ENCODE measurements at places on chromosomes 6 and 20.

DNA sequence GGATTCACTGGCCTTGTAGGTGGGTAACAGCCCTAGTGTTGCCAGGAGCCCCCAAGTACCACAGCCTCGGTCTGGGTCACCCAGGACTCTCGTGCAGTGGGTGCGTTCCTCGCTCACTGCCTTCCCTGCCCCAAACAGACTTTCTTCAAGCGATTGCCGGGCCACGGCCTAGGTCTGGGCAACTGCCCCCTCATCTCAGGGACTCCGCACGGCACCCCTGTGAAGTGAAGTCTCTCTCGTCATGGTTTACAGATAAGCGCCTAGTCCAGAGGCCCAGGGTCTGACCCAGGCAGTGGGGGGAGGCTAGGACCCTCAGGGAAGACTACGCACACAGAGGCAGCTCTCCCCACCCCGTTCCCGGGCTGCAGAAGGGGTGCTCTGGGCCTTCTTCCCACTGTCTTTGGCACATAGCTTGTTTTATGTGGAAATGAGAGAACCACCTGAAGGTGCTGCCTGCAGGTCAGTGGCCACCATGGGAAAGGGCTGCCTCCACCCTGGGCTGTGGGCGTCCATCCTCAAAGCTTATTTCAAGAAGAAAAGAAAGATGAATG lies 220.8 kb downstream of the ERMARD start:
- DNase-seq: no peak

DNA sequence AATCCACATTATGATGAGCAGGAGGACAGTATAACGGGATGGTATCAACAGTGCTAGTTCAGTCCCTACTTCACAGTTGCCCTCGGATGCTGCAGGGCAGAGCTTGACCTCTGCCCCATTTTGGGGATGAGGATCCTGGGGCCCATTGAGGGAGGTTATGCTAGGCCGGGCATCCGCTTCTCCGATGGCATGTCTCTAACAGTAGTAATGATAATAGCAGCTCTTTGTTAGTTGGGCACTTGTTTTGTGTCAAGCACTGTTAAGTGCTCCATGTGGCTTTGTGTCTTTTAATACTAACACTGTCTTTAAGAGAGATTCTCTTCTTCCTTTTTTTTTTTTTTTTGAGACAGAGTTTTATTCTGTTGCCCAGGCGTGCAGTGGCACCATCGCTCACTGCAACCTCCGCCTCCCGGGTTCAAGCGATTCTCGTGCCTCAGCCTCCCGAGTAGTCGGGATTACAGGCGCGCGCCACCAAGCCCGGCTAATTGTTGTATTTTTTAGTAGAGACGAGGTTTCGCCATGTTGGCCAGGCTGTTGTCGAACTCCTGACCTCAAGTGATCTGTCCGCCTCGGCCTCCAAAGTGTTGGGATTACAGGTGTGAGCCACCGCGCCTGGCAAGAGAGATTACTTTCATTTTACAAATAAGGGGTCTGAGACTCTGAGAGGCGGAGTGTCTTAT lies 1.1 kb downstream of the MAPRE1 start:
- DNase-seq: peak; percentile 58

DNA sequence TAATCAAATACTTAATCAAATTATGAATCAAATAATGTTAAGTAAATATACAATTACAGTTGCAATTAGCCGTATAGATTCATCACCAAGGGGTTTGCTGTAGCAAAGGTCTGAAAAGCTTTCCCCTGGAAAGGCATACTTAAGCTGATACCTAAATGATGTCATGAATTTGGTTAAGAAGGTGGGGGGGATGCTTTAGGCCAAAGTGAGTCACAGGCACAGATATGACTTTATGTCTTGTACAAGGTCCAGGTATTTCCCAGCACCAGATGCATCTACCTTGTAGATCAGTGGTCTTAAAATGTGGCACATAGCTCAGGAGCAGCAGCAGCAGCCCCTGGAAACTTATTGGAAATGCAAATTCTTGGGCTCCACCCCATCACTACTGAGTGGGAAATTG lies 557.3 kb upstream of the CDH4 start:
- no peak for DNase-seq

DNA sequence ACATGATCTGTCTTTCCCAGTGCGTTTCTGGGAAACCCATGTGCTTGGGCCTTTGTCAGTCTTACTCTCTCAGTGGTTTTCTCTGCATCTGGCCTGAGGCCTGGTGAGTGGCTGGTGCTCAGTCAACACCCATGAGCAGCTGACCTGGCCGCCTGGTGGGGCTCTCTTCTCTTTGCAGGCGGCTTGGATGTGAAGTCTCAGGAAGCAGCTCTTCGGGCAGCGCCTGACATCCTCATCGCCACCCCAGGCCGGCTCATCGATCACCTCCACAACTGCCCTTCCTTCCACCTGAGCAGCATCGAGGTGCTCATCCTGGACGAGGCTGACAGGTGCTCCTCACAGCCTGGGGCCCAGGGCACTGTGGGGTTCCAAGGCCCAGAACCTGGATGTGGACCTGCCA lies 10.8 kb downstream of the DDX27 start:
- no peak for DNase-seq

DNA sequence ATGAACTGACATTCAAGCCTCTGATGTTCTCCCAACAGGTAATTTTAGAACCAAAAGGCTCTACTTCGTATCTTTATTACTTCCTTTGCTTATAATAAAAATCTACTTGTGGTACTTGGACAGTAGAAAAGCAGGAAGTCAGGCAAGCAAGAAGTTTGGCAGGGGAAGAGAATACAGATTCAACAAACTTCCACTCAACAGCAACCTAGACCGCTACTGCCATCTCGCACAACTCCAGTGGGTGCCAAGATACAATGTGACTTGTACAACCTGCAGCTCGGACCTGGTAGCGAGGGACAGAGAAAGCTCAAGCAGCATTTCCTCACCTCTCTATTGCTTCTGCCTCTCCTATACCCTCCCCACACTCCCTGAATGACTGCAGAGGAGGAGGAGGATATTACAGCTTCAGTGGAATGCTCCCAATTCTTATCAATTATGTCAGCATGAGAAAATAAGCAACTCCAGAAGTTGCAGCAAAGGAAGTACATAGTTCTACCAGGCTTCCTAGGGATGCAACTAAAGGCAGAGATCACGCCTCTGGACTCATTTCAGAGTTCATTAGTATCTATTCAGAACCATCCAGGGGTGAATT lies 76.5 kb downstream of the MBOAT1 start:
- DNase-seq: no peak

GRCh38 chr6:169640351-169640852 lies 61.4 kb downstream of the WDR27 start:
- DNase-seq: no peak

DNA sequence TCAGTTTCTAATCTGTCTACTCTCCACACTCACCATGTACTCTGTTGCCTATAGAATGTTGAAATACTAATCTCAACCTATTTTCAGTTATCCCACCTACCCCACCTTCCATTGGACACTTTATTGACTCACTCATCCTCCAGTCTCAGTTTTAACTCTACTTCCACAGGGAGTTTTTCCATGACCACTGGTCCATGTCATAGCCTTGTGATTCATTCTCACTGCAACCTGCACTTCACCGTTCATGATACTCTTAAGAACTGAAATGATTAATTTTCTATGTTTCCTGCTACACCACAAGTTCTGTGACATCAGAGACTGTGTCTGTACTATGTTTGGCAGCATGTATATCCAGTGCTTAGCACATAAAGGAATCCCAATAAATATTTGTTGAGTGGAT lies 122.8 kb upstream of the HSF2 start:
- DNase-seq: no peak

- no peak for DNase-seq
Observed at GRCh38 chr20:37270576-37271420, 9.2 kb upstream of the GHRH start.

DNA sequence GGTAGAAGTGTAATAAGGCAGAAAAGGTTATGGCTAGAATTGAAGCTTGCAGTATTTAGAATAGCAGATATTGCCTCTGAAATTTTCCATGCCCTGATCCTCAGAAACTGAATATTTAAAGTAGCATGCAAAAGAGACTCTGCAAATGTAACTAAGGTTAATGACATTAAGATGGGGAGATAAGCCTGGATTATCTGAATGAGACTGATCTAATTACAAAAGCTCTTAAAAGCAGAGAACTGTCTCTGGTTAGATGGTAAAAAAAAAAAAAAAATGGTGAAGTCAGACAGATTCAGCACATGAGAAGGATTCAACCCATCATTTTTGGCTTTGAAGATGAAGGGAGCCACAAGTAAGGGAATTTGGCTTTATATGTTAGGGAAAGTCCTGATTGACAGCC lies 503.7 kb upstream of the IRAK1BP1 start:
- DNase-seq: no peak

GRCh38 chr20:1331801-1332453 lies 3.0 kb upstream of the SDCBP2 start:
- DNase-seq: no peak

- DNase-seq: no peak
Observed at GRCh38 chr6:138862456-138862855, 66.6 kb downstream of the ECT2L start.

- DNase-seq: no peak
Observed at GRCh38 chr20:62219101-62219991, 732 bp downstream of the HRH3 start.

DNA sequence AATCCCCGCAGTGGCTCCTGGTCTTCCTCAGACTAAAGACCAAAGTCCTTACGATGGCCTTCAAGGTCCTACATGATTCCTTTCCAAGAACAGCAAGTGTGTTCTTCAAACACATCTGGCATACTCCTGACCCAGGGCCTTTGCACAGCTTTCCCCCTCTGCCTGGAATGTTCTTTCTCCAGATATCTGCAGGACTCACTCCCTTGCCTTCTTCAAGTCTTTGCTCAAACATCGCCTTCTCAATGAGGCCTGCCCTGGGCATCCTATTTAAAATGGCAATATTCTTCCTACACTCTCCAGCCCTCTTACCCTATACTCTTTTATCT lies 30.2 kb downstream of the VEGFA start:
- no peak for DNase-seq

DNA sequence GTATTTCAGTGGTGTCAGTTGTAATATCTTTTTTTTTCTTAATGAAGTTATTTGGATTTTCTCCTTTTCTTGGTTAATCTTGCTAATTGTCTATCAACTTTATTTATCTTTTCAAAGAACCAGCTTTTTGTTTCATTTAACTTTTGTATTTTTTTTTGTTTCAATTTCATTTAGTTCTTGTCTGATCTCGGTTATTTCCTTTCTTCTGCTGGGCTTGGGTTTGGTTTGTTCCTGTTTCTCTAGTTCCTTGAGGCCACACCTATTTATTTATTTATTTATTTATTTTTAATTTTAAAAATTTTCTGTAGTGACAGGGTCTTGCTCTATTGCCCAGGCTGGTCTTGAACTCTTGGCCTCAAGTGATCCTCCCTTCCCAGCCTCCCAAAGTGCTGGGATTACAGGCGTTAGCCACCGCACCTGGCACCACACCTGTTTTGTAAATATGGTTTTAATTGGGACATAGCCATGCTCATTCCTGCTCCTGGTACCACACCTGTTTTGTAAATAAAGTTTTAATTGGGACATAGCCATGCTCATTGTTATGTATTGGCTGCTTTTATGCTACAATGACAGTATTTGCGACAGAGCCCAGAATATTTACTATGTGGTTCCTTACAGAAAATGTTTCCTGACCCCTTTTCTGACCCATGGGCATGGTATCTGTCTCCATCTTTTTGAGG lies 22.2 kb downstream of the KDM1B start:
- DNase-seq: no peak

DNA sequence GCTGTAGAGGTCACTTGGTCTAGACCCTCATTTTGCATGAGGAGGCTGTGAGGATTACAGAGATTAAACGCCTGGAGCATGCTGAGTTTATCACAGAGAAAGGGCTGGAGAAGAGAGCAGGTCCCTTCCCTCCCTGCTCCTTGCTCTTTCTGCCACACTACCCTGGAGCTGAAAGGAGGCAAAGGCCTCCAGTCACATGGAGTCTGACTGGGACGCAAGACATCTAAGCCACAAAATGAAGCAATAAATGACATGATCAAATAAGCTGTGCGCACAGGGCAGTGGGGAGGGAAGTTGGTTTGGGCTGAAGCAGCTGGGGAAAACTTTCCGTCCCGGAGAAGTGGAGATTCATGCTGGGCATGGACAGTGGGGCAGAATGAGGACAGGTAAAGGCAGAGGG lies 33.3 kb downstream of the ATXN1 start:
- DNase-seq: no peak

DNA sequence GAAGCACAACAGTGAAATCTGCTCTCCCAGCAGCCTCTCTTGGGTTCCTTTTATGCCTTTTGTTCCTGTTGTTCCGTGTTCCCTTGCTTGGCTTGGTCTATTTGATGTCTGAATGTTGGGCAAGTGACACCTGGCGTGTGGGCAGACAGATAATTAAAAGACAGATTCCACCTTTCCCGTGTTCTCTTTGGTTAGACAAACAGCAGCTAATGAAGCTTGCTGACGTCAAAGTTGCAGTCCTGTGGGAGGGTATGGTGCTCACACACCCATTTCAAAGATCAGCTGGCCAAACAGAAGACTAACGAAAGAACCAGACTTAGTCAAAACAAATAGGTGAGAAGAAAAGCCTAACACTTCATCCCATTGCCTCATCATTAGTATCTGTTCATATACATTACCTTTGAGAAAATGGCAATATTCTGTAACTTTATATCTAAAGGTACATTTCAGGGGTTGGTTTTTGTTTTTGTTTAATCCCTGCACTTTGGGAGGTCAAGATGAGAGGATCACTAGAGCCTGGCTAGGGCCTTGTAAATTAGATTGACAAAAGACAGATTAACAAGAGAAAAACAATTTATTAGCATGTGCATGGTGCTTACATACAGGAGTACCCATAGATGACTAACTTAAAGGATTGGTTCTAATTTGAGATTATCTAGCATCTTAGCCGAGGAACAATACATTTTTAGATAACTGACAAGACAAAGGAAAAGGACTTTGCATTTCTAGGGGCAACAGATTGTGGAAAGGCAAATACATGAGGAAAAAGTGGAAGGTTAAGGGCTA lies 48.9 kb upstream of the TNFRSF21 start:
- no peak for DNase-seq

DNA sequence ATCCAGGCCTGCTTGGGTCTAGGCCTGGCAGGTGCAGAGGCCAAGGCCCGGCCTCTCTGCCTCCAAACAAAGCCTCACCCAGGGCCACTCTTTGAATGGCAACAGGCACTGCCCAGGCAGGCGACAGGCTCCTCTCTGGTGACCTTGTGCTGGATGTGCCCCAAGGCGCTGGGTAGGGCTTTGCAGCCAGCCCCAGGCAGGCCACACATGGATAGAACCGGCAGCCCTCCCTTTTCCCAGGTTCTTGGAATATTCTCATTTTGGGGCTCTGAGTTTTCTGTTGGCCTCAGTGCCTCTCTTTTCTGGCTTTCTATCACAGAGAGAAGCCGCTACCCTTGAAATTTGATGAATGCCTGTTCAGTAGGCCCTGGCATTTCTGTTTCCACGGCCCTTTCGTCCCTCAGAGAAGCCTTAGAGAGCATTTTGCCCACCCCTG lies 18.9 kb downstream of the PKIG start:
- DNase-seq: no peak

DNA sequence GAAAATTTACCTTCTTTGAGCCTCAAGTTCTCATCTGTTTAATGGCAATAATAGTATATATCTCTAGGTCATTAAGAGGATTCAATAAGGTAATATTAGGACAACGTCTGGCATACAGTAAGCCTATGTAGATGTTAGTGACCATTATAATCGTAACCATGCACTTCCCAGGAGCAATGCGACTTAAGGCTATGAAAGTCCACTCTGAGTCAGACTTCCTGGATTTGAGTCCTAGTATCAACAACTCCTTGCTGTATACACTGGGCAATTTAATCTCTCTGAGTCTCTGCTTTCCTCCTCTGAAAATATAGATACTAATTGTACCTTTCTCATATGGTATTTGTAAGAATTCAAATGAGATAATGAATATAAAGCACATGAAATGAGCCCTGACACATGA lies 168.1 kb upstream of the HDDC2 start:
- no peak for DNase-seq
